ENCODE measurements at places on chromosomes 5 and 9. TPM values are rescaled to one million over a fixed set of nuclear protein-coding genes. Genes with fewer than 3 reads are reported as not detected.

Gene PCDHB7
- total RNA-seq = 0.59 TPM

- no peak for DNase-seq
Measured at GRCh38 chr9:87307848-87308247, 189.8 kb upstream of the DAPK1 start.

- no peak for DNase-seq
Measured at GRCh38 chr5:145854651-145855258, 18.1 kb downstream of the GRXCR2 start.

DNA sequence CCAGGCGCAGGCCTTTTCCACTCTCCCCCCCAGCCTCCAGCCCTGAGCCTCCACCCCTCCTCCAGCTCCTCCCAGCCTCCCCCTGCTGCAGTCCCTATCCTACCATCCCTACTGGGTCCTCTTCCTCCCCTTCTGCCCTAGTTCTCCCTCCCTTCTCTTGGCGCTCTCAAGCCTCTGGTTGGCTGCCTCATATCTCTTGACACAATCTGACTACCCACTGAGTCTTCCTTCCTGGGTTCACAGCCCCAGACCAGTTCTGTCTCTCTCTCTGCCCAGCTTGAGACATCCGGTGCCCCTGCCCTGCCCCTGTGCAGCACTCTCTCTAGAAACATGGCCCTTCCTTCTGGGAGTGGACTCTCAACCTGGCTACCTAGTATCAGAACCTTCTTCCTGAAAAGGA, 76.2 kb downstream of the TSPAN17 start:
- no peak for DNase-seq

Gene SLC46A2
- not detected for total RNA-seq

- no peak for DNase-seq
Measured at GRCh38 chr5:139181835-139182452, 16.2 kb downstream of the SIL1 start.

DNA sequence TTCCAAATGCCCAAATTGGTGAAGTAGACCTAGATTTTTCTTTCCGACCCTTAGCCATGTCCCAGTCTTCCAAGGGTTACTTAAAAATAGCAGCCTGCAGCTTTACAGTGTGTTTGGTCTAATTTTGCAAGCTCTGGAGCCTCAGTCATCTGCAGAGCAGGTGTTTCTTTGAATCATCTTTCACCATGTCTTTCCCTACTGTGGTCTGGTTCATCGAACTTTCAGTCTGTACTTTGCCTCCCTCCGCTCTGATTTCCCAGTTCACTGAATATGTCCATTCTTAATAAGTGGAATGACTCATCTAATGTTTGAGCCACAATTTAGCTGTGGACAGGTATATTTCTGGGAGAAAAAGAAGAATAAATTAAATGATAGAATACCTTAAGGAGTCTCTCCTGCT, 1060.7 kb downstream of the EFNA5 start:
- DNase-seq = no peak

Data from psoas muscle (tissue), 8 donors.